Activated T-helper 1 cell treated with anti-CD3 and anti-CD28 coated beads, Interleukin-12 subunit alpha, Interleukin-12 subunit beta, Interleukin-2, Interleukin-4 antibody, amounts not matched to agents 30 ng/mL and 10 ng/mL and 1 ng/mL, durations not matched to agents 14 hours and 24 hours and 36 hours (primary cell): ENCODE measurements at places on chromosomes 3 and 15.

GRCh38 chr15:66505430-66505811 is 295 bp downstream of the ZWILCH start:
- DNase-seq = no peak

- no peak for DNase-seq
Measured at GRCh38 chr15:70128414-70129140, 30.9 kb upstream of the TLE3 start.

DNA sequence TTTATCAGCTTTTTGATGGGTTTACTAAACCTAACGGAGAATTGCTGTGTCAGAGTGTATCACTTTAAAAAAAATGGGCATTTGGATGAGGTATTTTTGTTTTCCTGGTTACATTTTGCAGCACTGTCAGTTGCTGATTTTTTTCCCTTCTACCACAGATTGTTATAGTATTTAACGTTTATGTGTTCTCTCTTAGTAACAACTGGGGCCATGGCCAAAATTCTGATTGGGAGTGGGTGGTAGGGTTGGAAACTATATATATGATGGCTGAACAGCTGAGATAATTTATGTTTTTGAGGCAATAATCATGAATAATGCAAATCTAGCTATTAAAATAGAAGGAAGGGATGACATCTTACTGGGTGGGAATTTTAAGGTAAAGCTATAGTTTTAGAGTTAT is 229.4 kb upstream of the SUCLG2 start:
- no peak for DNase-seq

- DNase-seq = no peak
Measured at GRCh38 chr15:48052946-48053345, 67.8 kb upstream of the SLC24A5 start.

- DNase-seq = no peak
Measured at GRCh38 chr15:88398011-88398410, 69.2 kb downstream of the MRPL46 start.

GRCh38 chr15:25792128-25792527 is 71.0 kb downstream of the ATP10A start:
- DNase-seq = no peak

- DNase-seq = no peak
Measured at GRCh38 chr3:167750272-167750971, 14.9 kb downstream of the SERPINI1 start.

DNA sequence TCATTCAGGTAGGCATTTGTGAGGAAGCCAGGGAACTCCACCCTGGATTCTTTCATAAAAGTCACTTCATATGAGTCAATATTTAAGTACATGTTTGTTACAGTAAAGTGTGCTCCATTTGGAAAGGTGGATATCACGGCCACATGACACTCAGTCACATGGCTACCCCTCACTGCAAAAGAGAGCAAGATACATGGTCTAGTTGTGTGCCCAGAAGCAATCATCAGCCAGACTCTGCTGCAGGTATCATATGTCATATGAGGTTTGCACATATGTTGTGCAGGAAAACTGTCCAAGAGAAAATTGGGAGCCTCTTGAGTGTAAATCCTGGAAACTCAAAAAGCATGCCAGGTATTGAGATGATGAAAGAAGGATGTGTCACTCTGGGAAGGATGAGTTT is 55.0 kb upstream of the NMNAT3 start:
- no peak for DNase-seq

DNA sequence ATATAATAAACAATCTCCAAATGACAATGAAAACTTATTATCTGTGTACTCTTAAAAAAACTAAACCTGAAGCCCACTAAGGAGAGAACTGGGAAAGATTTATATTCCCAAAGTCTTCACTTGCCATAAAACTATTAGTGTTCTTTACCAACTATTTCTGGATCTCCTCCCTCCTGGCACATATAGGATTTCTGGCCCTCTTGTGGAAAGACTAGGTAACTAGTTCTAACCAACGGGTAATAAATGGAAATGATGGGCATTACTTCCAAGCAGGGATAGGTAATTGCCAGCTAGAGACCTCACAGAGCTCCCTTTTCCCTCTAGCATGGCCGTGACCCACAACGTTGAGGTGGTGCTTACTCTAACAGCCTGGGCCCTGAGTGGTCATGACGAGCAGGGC is 110.1 kb downstream of the DNAH12 start:
- no peak for DNase-seq

GRCh38 chr3:139227165-139227564 is 116.7 kb upstream of the MRPS22 start:
- DNase-seq = no peak

GRCh38 chr3:179036626-179037300 is 34.8 kb downstream of the ZMAT3 start:
- DNase-seq = no peak

GRCh38 chr3:73621388-73621787 is 3.4 kb downstream of the PDZRN3 start:
- DNase-seq = no peak

- no peak for DNase-seq
Measured at GRCh38 chr3:123386477-123387040, 62.3 kb downstream of the ADCY5 start.

GRCh38 chr3:122955916-122956692 is 71.5 kb downstream of the SEMA5B start:
- DNase-seq = no peak

- no peak for DNase-seq
Measured at GRCh38 chr3:151067158-151067557, 18.3 kb upstream of the MED12L start.

- no peak for DNase-seq
Measured at GRCh38 chr3:138197058-138197457, 10.0 kb downstream of the ARMC8 start.

DNA sequence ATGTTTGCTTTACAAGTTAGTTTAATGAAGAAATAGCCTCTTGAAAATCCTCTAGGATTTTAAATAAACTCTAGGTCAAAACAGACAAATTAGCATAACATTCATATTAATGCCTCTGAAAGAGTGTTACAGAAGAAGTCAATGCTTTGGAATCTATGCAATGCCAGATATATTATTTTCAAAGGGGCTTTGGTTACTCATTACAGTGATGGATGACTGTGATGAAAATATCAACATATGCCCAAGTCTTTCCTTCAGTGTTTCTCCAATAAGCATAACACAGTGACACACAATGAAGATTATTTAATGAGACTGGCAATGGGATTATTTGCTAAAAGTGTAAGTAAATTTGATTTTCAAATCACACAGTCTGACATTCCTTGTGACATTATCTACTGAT is 1247.2 kb downstream of the ROBO2 start:
- no peak for DNase-seq

- peak; percentile 78 for DNase-seq
Measured at GRCh38 chr3:52220380-52221026, 4.9 kb downstream of the TLR9 start.

- DNase-seq = peak; percentile 11
Measured at GRCh38 chr3:10292505-10293419, at the start of gene GHRL. Gene GHRL (minus strand): TSS chr3:10292947. CDS start chr3:10290180, 2,767 bp downstream.

DNA sequence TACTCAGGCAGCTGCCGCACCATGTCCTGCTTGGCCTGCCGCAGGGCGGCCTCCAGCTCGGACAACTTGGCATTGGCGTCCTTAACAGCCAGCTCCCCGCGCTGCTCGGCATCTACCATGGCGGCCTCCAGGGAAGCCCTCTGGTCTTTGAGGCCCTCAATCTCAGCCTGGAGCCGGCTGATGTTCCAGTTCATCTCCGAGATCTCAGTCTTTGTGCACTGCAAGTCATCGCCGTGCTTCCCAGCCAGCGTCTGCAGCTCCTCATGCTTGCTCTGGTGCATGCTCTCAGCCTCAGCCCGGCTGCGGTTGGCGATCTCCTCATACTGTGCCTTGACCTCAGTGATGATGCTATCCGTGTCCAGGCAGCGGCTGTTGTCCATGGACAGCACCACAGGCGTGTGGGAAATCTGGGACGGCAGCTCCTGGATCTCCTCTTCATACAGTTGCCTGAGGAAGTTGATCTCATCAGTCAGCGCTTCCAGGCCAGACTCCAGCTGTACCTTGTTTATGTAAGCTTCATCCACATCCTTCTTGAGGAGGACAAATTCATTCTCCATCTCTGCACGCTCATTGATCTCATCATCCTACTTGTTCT is 15.5 kb upstream of the PSTPIP1 start:
- DNase-seq = no peak

- DNase-seq = peak; percentile 55
Measured at GRCh38 chr3:50525987-50526386, 22.6 kb upstream of the CACNA2D2 start.

- no peak for DNase-seq
Measured at GRCh38 chr3:121165397-121165837, 257.4 kb downstream of the STXBP5L start.

GRCh38 chr15:100949691-100950090 is 30.5 kb downstream of the LRRK1 start:
- DNase-seq = no peak

- DNase-seq = no peak
Measured at GRCh38 chr3:21647961-21648360, 103.0 kb downstream of the ZNF385D start.

- no peak for DNase-seq
Measured at GRCh38 chr15:96316953-96317629, 13.4 kb upstream of the NR2F2 start.

- DNase-seq = no peak
Measured at GRCh38 chr3:143851331-143852017, 3.2 kb upstream of the SLC9A9 start.

GRCh38 chr3:58214484-58215316 is 3.9 kb upstream of the DNASE1L3 start:
- DNase-seq = no peak

DNA sequence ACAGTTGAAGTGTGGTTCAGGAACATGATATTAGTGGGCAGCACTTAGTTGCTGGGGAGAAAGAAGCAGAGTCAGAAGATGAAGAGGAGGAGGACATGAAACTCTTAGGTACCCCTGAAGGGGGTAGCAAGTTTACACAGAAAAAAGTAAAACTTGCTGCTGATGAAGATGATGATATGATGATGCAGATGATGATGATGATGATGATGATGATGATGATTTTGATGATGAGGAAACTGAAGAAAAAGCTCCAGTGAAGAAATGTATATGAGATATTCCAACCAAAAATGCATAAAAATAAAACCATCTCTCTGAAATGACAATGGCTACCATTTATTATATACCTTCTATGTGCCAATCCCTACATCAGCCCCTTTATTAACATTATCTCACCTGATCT is 39.9 kb upstream of the SOX14 start:
- DNase-seq = no peak

GRCh38 chr15:58510715-58511598 is 79.2 kb downstream of the LIPC start:
- DNase-seq = no peak

DNA sequence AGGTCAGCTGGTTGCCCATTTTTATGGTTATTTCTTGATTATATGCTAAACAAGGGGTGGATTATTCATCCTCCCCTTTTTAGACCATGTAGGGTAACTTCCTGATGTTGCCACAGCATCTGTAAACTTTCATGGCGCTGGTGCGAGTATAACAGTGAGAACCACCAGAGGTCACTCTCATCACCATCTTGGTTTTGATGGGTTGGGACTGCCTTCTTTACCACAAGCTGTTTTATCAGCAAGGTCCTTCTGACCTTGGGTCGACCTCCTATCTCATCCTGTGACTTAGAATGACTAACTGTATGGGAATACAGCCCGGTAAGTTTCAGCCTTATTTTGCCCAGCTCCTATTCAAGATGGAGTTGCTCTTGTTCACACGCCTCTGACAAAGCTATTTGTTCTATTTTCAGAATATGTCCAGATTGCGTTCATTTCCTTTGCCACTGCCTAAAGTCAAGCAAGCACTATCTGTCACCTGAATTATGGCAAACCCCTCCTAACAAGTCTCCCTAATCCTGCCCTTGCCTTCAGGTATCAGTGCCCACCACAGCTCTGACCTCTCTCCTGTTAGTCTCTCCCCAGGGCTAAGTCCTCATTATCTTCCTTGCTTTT is 308.5 kb downstream of the ROBO2 start:
- no peak for DNase-seq

DNA sequence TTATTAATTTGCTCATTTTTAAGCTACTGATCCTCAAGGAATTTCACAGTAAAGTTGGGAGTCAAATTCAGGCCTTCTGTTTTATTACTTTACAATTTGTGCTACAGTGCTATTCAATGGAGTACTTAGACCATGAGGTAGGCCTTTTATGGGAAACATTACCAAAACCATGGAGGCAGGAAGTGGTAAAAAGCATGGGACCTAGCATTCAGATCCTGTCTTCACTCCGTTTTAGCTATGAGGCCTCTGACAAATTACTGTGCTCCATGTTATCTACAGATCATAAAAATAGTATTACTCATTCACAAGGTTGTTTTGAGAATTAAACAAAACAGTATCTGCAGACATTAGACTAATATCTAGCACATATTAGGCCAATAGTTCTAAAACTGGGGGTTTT is 140.6 kb upstream of the SLITRK3 start:
- DNase-seq = no peak

GRCh38 chr3:141147657-141148056 is 84.0 kb upstream of the PXYLP1 start:
- no peak for DNase-seq

DNA sequence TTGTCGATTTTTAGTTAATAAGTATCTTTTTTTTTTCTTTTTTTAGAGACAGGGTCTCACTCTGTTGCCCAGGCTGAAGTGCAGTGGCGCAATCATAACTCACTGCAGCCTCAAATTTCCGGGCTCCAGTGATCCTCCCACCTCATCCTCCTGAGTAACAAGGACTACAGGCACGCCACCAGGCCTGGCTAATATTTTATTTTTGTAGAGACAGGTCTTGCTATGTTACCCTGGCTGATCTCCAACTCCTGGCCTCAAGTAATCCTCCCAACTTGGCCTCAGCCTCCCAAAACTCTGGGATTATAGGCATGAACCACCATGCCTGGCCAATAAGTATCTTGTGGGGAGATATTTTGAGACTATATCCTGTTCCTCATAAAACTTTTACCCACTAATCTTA is 29.4 kb upstream of the ARID3B start:
- no peak for DNase-seq

GRCh38 chr15:89936786-89937265 is 24.1 kb upstream of the ARPIN start:
- no peak for DNase-seq

GRCh38 chr15:39124553-39125171 is 456.2 kb upstream of the THBS1 start:
- DNase-seq = no peak

DNA sequence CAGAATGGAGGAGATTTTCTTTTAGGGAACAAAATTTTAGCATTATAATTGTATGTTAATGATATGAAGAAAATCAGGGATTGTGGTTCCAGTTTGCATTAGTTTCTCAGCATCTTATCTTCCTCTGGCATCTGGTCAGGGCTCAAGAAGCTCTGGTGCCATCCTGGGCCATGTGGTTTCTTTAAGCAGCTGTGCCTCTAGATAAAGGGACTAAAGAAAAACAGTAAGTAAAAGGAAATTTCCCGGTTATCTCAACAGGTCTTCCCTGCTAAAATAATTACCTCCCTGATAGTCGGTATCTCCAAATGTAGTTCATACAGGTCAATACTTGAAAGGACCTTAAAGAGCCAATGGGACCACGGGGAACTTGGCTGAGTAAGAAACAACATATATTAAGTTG is 375.1 kb upstream of the RBMS3 start:
- no peak for DNase-seq

DNA sequence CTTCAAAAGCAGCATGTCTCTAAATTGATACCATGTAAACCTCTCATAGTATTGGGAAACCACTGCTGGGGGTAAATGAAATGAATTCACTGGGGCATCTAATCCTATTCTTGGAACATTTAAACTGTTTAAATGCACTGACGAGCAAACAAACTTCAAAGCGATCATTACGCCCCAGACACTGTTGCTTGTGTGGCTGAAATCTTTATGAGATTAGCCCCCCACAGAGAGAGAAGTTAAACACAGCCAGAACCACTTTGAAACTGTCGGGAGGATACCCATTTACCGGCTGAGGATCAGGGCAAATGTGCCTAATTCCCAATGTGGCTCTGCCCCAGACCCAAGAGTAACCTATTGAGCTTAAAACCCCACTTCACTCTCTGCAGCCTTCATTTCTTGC is 308.4 kb upstream of the CDIN1 start:
- no peak for DNase-seq
